ENCODE measurements at places on chromosomes 16 and 17. TPM values are rescaled to one million over a fixed set of nuclear protein-coding genes. Genes with fewer than 3 reads are reported as not detected.

Gene KRTAP17-1
- not detected for polyA plus RNA-seq

Gene SCARF1
- 20.4 TPM for polyA plus RNA-seq

Gene MAP2K6
- 25.0 TPM for polyA plus RNA-seq

Gene DOC2B
- 2.2 TPM for polyA plus RNA-seq

Gene NPIPA5
- polyA plus RNA-seq = 51.6 TPM

Gene SDR42E2
- 0.14 TPM for polyA plus RNA-seq

Gene DNAAF8
- polyA plus RNA-seq = 4.8 TPM

Gene ALOX15
- polyA plus RNA-seq = 3.4 TPM

Gene TUBG1
- 34.6 TPM for polyA plus RNA-seq

Gene GLP2R
- 2.8 TPM for polyA plus RNA-seq

Gene ZNF629
- polyA plus RNA-seq = 18.1 TPM

Gene MPP3
- polyA plus RNA-seq = 11.1 TPM

All from right lung (tissue), 10 donors.